HepG2 (cell line): ENCODE measurements at places on chromosomes 2 and 18. TPM values are rescaled to one million over a fixed set of nuclear protein-coding genes. Genes with fewer than 3 reads are reported as not detected.

RNF125 gene
- 0.58 and 1.3 TPM in 2 replicates for total RNA-seq

ONECUT2 gene
- total RNA-seq, result 3.0 and 6.2 TPM in 2 replicates

DNAJC5G gene
- not detected in 2 replicates for total RNA-seq

TFPI gene
- 161 and 301 TPM in 2 replicates for total RNA-seq

ACTG2 gene
- 0.13 and 0.14 TPM in 2 replicates for total RNA-seq

CFAP65 gene
- total RNA-seq, result not detected in 2 replicates

HOXD12 gene
- total RNA-seq, result not detected in 2 replicates

TM4SF20 gene
- not detected in 2 replicates for total RNA-seq

GREB1L gene
- 0.63 and 0.66 TPM in 2 replicates for total RNA-seq

STAT4 gene
- total RNA-seq, result not detected in 2 replicates

CNNM3 gene
- total RNA-seq, result 8.4 and 21.2 TPM in 2 replicates

MCEE gene
- total RNA-seq, result 56.1 and 66.9 TPM in 2 replicates

HOXD4 gene
- total RNA-seq, result 0.31 TPM in 1 of 2 replicates, not detected in the other

UGT1A4 gene
- not detected in 2 replicates for total RNA-seq

AFF3 gene
- not detected in 2 replicates for total RNA-seq

MAB21L4 gene
- total RNA-seq, result 13.5 and 14.0 TPM in 2 replicates

ANKRD30BL gene
- not detected in 2 replicates for total RNA-seq

TGIF1 gene
- 44.0 and 50.0 TPM in 2 replicates for total RNA-seq

ALK gene
- not detected in 2 replicates for total RNA-seq

GALNT3 gene
- total RNA-seq, result 0.29 TPM in 1 of 2 replicates, not detected in the other
